ENCODE measurements at places on chromosomes 1 and 21.

GRCh38 chr1:167522246-167522645 is 3.9 kb upstream of the CD247 start:
- DNase-seq = no peak

DNA sequence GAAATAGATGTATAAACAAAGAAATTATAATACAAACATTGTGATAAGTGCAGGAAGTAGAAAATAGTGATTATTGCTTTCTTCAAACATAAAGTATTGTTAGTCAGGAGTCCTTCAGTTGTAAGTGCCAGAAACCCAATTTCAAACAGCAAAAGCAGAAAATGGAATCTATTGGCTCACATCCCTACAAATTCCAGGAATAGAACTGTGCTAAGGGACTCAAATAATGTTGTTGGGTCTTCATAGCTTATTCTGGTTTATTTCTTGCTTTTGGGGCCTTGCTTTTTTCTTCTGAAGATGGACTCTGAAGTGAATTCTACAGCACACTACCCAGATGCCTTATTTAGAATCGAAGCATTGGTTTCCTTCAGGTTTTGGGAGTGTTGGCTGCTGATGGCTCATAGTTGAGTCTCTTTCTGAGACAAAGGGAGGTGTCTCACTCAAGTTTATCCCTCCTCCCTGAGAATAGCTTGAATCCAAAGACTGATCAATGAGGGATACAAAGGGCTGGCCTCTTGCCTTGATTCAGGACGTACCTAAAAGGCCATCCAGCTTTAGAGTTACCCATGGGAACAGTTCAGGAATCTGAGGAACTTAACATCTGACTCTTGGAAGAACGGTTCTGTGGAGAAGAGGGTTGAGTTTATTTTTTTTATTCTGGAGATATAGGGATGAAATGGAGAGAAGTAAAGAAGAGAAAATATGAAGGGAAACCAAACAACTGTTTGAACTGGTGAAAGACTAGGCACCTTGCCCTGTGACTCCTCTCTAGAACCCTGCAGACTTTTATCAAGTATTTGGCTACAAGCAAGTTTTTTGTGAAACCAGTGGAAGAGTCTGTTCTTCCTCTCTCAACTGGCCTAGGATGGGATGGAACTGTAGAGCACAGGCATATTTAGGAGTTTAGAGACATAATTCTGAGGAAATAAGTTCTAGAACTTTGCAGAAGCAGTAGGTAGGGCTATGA is 39.0 kb upstream of the ATG4C start:
- DNase-seq = no peak

DNA sequence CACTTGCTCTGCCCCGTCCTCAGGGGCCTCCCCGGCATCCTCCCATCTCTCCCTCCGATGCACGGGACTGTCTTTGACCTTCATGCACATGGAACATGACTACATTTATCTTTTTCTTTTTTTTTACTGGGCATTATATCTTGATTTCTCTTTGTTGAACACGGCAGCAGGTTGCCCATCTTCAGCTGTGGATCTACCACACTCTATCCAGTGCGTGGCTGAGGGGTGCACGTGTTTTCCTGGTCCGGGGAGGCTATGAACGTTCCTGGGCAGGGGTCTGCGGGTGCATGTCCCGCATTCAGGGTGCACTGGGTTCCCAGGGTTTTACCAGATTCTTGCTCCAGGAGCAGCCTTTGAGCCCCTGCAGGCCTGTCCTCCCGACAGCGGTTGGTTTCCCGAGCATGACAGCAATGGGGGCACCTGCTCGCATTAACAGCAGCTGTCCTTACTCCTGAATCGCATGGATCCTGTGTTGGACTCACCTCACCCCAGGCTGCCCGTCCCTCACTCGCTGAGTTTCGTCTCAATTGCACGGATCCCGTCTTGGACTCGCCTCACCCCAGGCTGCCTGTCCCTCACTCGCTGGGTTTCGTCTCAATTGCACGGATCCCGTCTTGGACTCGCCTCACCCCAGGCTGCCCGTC is 7.4 kb downstream of the POFUT2 start:
- no peak for DNase-seq

GRCh38 chr1:2961661-2962060 is 59.6 kb upstream of the ACTRT2 start:
- no peak for DNase-seq

DNA sequence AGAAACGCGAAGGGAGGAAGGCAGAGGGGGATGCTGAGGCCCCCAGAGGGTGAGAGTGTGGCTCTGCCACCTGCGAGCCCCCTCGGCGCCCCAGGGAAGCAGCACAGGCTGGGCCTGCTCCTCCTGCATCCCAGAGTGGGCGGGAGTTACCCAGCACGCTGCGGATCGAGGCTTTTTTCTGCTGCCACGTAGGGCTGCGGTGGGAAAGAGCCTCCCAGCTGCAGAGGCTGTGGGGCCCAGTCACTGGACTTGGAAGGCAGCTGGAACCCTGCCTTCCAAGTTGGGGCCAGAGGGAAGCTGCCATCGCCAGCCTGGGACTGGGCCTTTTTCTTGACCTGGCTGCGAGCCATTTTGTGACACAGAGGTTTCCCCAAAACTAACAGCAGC is 2.3 kb upstream of the GRIK3 start:
- no peak for DNase-seq

DNA sequence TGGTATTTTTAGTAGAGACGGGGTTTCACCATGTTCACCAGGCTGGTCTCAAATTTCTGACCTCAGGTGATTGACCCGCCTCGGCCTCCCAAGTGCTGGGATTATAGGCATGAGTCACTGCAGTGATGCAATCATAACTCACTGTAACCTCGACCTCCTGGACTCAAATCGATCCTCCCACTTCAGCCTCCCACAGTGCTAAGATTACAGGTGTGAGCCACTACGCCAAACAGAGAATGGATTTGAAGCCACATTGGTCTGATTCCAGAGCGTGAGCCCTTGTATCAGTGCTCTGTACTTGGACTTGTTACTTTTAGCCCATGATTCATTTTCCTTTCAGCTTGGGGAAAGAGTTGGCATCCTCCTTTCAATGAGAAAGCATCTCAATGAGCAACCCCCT is 14.9 kb upstream of the ZNF683 start:
- DNase-seq = peak; percentile 66

DNA sequence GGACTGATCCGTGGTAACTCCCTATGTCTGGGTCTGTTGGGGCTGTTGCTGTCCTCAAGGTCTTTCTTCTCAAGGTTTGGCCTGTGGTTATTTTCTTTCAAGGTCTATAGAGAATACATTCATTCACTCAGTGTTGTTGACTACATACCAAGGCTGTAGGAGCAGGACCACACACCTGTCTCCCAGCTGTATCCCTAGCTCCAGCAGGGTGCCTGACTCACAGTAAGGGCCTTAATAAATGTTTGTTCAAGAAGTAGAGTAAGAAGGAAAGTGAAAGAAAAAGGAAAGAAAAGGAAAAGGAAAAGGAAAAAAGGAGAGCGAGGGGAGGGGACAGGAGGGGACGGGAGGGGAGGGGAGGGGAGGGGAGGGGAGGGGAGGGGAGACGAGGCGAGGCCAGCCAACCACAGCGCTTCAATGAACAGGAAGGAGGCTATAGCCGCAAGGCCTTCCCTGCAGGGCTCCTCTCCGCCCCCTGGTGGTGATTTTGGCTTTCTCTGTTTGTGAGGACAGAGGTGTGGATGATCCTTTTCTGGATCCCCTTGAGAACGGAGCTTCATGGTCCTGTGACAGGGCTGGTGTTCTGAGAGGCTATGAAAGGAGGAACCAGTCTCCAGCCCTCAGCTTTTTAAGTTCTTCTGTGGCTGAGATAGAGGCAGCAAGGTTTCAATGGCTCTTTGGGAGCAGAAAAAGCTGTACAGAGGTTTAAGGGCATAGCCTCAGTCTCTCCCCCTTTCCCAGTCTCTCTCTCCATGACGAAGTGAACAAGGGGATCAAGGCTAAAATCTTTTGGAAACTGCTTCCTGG is 30.6 kb upstream of the LCE5A start:
- DNase-seq = peak; percentile 87

- DNase-seq = peak; percentile 35
These were observed 2.7 kb upstream of the COL6A2 start for GRCh38 chr21:46095083-46095719.

DNA sequence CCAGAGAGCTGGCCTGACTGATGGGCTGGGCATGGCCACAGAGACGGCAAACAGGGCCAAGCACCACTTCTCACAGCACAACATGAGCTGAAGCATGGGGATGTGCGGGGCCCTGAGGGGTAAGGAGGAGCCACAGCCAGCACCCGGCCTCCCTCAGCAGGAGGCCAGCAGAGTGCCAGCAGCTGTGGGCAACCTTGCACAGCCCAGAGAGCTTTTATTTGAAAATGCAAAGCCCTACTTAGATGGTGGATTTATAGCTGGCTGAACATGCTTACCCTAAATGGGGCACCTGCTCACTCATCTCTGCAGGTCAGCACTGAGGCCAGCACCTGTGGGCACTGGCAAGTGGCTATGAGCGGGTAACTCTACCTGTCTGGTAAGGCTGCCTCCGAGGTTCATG is 44.1 kb downstream of the SLC66A1 start:
- no peak for DNase-seq

DNA sequence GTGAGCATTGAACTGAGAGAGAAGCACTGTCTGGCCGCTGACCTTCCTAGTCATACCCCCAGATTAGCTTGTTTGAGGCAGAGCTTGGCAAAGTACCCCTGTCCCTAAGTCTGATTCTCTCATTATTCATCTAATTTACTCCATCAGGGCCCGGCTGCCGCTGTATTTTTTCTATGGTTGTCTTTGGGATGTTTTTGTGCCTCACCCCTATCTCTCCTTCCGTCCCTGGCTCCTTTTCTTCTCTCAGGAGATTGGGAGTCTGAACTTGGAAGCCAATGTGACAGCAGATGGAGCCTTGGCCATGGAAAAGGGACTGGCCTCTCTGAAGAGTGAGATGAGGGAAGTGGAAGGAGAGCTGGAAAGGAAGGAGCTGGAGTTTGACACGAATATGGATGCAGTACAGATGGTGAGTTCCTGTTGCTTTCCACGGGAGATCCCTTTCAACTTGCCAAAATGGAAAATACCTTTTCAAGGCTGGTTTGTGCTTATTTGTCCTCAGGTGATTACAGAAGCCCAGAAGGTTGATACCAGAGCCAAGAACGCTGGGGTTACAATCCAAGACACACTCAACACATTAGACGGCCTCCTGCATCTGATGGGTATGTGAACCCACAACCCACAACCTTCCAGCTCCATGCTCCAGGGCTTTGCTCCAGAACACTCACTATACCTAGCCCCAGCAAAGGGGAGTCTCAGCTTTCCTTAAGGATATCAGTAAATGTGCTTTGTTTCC is 53.9 kb downstream of the LAMC2 start:
- DNase-seq = no peak

GRCh38 chr1:215971793-215972441 is 404.8 kb downstream of the KCTD3 start:
- DNase-seq = no peak

DNA sequence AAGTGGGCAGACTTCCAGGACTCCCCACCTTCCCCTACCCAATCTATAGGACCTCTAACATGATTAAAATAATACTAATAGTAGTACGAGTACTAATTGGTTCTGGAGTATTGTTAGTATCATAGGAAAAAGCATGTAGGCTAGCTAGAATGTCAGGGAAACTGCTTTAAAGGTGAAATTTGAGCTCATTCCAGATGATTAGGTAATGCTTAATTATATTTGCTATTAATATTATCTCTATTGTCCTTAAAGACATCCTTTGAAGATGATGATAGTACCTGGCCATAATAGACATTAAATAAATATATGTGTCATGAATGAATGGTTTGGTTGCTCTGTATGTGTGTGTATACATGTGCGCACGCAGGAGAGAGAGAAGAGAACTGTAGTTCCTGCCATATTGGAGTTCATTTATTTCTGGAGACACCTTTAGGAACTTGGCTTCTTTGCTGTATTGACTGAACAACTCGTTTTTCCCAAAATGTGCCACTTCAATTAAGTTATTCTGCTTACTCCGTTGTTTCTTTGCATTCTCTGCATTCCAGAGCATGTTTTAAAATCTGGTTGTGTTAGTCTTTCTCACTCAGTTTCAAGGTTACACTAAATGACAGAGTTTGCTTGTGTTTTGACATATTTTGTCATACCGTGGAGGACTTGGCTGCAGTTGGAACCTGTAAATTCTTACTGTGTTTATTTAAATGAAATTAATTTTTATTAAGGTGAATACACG is 117.1 kb downstream of the OSBPL9 start:
- no peak for DNase-seq

DNA sequence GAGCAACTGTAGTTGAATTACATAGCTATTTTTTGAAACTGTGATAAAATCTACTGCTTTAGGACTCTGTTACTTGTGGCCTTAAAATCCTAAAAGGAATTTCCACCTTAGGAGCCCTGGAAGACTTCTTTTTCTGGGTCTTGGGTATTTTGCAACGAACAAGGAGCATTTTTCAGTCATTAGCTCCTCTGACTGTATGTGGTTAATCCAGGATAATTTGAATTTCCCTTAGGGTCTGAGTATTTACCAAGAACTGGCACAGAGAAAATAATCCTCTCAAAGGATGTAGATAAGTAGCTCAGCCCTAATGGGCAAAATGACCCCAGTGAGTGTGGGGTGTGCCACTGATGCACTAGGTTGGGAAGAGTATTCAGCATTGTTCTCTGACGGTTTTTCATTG is 170.4 kb downstream of the VAV3 start:
- no peak for DNase-seq

DNA sequence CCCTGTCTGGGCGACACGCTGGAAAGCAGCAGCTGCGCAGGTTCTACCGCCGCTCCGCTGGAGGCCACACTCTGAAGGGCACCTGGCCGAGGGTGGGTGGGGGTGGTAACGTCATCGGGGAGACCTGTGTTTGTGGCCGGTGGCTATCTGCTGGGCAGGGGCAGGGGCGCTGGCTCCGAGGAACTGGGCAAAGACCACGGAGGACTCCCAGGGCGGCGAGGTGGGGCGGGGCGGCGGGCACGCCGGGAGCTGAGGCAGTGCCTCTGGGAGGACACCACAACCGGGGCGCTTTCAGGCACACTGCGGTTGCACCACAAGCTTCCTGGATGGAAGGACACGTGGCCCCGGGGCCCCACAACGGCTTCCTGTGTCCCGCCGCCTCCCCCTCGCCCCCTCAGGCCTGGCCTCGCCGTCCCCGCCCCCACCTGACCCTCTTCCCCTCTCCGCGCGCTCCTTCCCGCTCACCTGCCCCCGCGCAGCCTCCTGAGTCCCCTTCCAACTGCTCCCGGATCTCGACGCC is 3.3 kb upstream of the DENND2D start:
- DNase-seq = peak; percentile 97

GRCh38 chr1:164914208-164914607 is 355.2 kb downstream of the PBX1 start:
- no peak for DNase-seq
